NCI-H226 (cell line): ENCODE measurements at places on chromosomes 6 and 20.
A peak's percentile ranks its signal among the peaks of the same experiment; 100 is the strongest.

DNA sequence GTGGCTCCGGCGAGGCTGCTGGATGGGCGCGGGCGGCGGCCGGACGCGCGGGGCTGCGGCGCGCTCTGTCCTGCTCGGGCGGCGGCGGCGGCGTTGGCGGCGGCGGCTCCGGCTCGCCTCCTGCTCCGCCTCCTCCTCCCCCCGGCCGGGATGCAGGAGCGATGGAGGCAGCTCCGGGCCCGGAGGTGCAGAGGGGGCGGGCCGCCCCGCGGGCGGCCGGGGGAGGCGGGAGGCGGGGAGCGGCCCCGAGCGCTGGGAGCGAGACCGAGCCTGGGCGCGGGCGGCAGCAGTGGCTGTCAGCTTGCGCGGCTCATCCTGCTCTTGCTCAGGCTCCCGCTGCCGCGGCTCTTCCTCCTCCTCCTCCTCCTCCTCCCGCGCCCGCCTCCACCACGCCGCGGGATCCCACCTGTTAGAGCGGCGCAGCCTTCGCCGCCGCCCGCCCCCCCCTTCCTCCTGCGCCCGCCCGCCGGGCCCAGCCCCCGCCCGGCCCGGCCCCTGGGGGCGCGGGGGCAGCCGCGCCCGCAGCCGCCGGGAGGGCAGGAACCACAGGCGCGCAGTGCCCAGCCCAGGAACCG is at the start of gene NOL4L:
Gene NOL4L (minus strand): TSS at position 323 of the 575 bp plus-strand sequence. CDS start 443 bp downstream, outside the sequence.
- DNase-seq: peak; percentile 56

DNA sequence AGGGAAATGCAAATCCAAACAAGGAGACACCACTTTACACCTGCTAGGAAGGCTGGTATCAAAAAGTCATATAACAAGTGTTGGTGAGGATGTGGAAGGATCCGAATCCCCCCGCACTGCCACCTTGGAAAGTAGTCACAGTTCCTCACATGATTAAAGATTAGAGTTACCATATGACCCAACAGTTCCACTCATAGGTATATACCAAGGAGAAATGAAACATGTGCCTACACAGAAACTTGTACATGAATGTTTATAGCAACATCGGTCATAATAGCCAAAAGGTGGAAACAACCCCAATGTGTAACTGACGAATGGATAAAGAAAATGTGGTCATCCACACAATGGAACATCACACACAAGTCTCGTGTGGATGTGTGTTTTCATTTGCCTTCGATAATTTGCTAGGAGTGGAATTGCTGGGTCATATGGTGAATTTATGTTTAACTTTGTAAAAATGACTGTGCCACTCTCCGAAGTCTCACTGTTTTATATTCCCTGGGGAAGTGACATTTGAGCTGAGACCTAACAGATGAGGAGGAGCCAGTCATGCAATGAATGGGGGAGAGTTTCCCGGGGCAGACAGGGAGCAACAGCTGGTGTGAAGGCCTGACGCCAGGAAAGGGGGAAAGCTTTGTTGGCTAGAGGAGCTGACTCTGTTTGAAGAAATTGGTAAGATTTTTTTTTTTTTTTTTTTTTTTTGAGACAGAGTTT is 125.9 kb upstream of the MLN start:
- DNase-seq: no peak

GRCh38 chr20:1844325-1845162 is 50.7 kb upstream of the SIRPA start:
- no peak for DNase-seq

- no peak for DNase-seq
These were observed 2.3 kb downstream of the DSTN start for GRCh38 chr20:17572034-17572638.

GRCh38 chr6:106254636-106255035 is 70.9 kb downstream of the ATG5 start:
- peak; percentile 63 for DNase-seq

- DNase-seq: no peak
These were observed 296.9 kb downstream of the BCKDHB start for GRCh38 chr6:80403365-80403764.

GRCh38 chr20:16158976-16159286 is 414.3 kb downstream of the KIF16B start:
- no peak for DNase-seq

GRCh38 chr6:120260636-120261035 is 911.1 kb upstream of the MAN1A1 start:
- no peak for DNase-seq

- peak; percentile 55 for DNase-seq
These were observed 329.3 kb downstream of the NRN1 start for GRCh38 chr6:5677219-5678000.

- DNase-seq: peak; percentile 99
These were observed 13.4 kb upstream of the BTN3A2 start for GRCh38 chr6:26351544-26351953.

DNA sequence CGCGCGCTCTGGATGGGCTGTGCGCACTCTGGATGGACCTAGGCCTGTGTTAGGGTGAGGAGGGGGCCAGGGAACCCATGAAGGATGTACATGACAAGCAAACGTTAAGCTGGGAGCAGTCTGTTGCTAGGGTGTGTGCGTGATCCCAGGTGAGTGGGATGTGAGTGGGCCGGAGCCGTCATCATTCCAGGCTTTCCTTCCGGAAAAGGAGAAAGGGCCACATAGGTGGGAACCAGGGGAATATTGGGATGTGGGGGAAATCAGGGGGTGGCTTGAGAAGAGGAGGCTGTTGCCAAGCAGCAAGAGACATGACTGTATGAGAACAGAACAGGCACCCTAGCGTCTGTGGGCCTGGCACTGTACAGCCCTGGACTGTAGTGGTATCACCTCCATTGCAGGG is 49.7 kb upstream of the EPB41L1 start:
- no peak for DNase-seq

DNA sequence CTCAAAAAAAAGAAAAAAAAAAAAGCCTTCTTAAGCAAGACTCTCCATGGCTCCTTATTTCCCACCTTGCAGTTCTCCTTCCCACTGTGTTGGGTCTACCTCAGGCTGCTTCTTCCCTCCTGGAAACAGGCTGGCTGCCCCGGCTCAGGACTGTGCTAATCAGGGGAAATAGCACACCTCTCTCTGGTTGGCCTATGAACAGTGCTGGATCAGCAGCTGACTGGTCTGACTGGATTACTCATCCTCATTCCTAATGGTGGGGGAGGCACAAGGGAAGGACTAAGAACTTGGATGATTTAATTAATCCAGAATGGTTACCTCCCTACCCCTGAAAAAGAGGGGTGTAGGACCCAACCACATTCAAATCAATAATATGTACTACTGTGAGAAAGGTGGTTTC is 3.9 kb upstream of the SRSF3 start:
- peak; percentile 92 for DNase-seq

DNA sequence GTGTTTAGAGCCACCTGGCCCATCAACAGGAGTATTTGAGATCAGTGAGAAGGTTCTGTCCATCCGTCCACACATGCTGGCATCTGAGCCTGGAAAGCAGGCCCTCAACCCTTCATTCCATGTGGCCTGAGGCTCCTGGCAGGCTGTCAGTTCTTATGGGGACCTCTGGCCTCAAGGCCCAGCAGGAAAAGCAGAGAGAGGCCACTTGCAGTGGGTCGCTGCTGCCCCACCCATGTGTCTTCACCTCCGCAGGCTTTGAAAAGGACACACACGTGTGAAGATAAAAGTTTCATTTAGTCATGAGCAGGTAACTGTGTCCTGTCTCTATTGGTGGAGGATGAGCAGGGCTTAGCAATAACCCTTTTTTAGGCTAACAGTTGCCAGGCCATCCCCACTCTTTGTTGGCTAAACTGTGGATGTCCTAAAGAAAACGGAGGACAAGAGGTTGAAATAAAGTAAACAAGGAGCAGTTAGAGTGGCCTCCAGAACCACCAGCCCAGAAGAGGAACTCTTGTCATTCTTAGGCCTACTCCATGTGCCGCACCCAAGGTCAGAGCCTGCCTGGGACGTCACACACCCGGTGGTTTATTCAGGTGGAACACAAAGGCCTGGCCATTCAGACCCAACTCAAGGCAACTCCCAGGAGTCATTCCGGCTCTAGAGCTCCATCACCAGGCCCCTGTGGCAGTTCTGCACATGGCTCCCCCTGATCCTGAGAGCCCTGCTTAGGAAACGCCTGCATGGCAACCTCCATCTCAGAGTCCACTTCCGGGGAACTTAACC is 143.4 kb upstream of the CST7 start:
- DNase-seq: no peak

GRCh38 chr6:169937389-169938261 is 186.2 kb downstream of the ERMARD start:
- no peak for DNase-seq

DNA sequence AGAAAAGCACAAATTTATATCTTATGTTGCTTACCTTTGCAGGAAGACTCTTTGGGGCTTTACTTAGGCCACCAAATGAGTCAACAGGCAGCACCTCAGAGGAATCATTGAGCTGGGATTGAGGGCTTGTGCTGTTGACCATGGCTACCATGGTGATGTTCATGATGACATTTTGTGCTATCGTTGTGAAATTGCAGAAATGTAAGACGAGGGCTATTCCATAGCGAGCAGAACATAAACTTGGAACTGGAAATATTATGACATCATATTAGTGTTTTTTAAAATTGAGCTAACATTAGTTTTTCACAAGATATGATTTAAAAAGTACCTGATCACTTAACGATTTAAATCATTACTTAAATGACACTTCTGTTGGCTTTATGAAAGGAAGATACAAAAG is 11.8 kb downstream of the SLC17A3 start:
- no peak for DNase-seq

DNA sequence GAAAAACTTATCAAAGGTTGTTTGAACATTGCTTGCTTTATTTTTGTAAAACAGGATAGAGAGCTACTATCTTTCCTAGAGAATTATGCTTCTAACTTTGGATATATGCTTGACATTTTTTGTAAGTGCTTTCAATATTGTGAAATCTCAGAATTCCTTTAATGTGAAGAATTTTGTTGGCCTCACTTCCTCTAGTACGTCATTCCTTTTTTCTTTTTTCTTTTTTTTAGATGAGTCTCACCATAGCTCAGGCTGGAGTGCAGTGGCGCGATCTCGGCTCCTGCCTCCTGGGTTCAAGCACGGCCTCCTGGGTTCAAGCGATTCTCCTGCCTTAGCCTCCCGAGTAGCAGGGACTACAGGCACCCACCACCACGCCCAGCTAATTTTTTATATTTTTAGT is 668.1 kb downstream of the RFPL4B start:
- DNase-seq: peak; percentile 61
